Glutamatergic neuron (in vitro differentiated cells): ENCODE measurements at places on chromosomes 11 and 22. TPM values are rescaled to one million over a fixed set of nuclear protein-coding genes. Genes with fewer than 3 reads are reported as not detected.

DNA sequence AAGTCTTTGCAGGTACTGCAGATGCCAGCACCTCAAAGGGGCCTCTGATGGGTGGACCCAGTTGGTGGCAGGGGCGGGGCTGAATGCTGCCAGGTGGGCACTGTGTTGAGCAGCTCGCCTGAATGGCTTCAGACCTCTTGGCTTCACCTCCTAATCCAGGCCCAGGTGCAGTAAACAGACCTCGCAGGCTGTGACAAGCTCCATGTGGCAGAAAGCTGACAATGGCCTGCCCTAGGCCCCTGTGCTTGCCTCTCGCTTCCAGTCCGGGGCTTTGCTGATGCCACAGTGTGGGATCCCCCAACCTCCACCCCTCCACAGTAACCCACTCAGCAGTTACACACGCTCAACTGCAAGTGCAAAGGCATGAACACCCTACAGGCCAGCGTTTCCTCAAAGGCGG lies 9.4 kb downstream of the IGLL1 start:
- no peak for DNase-seq
- H3K27ac ChIP-seq = no peak overlapping the region

DNA sequence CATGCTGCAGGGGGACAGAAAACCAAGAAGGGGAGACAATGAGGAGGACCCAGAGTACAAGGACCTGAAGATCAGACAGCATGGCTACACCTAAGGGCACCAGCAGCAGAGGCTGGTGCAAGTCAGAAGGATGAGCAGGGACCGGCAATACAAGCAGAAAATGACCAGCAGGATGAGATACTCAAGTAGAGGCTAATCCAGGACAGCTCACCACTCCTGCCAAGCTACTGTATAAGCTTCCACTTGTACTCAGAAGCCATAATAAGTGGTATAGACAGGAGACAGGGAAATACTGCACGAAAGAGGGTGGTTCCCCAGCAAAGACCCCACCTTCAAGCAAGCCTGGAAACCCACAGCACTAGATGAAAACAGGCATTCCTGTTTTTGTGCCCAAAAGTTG lies 138.7 kb upstream of the ZC3H12C start:
- H3K27me3 ChIP-seq = no peaks in the 10 kb centered on the region
- H3K4me1 ChIP-seq = peaks cover 6% of the 10 kb centered on the region
- no peak overlapping the region for H3K4me3 ChIP-seq
- no peak overlapping the region for H3K27ac ChIP-seq
- H3K36me3 ChIP-seq = no peaks in the 10 kb centered on the region

- peaks cover 3% of the 10 kb centered on the region for H3K27me3 ChIP-seq
- H3K4me3 ChIP-seq = peak overlapping the region; percentile 53
- peaks cover 41% of the 10 kb centered on the region for H3K4me1 ChIP-seq
- H3K36me3 ChIP-seq = no peaks in the 10 kb centered on the region
- peak; percentile 63 for DNase-seq
These were observed 391.5 kb downstream of the CADM1 start for GRCh38 chr11:115112754-115113153.

UPK2 gene
- total RNA-seq = not detected

- H3K27me3 ChIP-seq = peaks cover 2% of the 10 kb centered on the region
- no peaks in the 10 kb centered on the region for H3K36me3 ChIP-seq
- no peak overlapping the region for H3K4me3 ChIP-seq
- no peak overlapping the region for H3K27ac ChIP-seq
- no peak for DNase-seq
These were observed 11.6 kb downstream of the TCIRG1 start for GRCh38 chr11:68050371-68050841.

GRCh38 chr22:10741210-10741609 lies 4786.8 kb upstream of the OR11H1 start:
- H3K4me3 ChIP-seq = no peak overlapping the region
- no peak overlapping the region for H3K27ac ChIP-seq
- no peak for DNase-seq
- H3K4me1 ChIP-seq = no peaks in the 10 kb centered on the region
- H3K27me3 ChIP-seq = peaks cover 9% of the 10 kb centered on the region

DNA sequence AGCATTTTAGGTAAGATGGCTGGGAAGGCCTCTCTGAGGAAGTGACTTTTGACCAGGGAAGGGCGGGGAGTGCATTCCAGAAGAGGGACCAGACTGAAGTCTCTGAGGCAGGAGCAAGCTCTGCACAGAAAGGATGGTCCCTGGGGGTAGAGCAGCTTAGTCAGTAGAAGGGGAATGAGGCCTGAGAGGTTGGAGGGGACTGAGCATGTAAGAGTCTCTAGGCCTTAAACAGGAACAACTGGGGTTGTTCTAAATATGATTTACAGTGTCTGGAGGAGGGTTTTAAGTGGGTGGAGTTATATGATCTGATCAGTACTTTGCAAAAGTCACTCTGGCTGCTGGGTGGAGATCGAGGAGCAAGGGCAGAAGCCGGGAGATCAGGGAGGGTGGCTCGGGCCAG lies 31.7 kb upstream of the TEF start:
- DNase-seq = no peak
- no peaks in the 10 kb centered on the region for H3K27me3 ChIP-seq
- H3K4me3 ChIP-seq = no peak overlapping the region
- peaks cover 7% of the 10 kb centered on the region for H3K36me3 ChIP-seq

PTPRCAP gene
- total RNA-seq = 2.1 TPM

DNA sequence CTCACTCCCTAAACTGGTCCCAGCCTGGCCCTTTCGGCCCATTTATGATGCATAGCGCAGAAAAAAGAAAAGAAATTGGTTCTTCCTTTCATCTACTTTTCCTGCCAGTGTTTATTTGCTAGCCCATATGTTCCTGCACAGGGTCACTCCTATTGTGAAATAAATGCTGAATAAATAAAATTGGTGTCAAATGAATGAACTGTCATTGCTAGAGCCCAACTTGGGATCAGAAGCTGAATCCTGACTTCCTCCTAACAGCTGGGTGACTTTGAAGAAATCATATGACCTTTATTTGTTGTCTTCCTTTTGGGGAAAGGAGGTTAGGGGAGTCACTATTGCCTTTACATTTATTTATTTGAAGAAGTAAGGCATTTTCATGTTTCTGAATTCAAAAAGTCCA lies 92.0 kb downstream of the PRR5L start:
- H3K27me3 ChIP-seq = peaks cover 2% of the 10 kb centered on the region
- H3K36me3 ChIP-seq = no peaks in the 10 kb centered on the region
- H3K27ac ChIP-seq = no peak overlapping the region
- no peak overlapping the region for H3K4me3 ChIP-seq

FAM227A gene
- 6.3 TPM for total RNA-seq

OR10V1 gene
- total RNA-seq = not detected

TMEM258 gene
- 82.7 TPM for total RNA-seq

LRP4 gene
- 25.0 TPM for total RNA-seq

GRCh38 chr11:15955595-15955994 lies 400.8 kb downstream of the SOX6 start:
- no peak for DNase-seq
- H3K27me3 ChIP-seq = no peaks in the 10 kb centered on the region
- H3K36me3 ChIP-seq = no peaks in the 10 kb centered on the region

DTX4 gene
- 4.1 TPM for total RNA-seq

- no peak overlapping the region for H3K27ac ChIP-seq
- DNase-seq = no peak
- H3K36me3 ChIP-seq = no peaks in the 10 kb centered on the region
These were observed 20.2 kb downstream of the MS4A6E start for GRCh38 chr11:60347084-60347797.

- H3K36me3 ChIP-seq = no peaks in the 10 kb centered on the region
- no peak for DNase-seq
- no peak overlapping the region for H3K4me3 ChIP-seq
- no peaks in the 10 kb centered on the region for H3K27me3 ChIP-seq
- no peaks in the 10 kb centered on the region for H3K4me1 ChIP-seq
These were observed 39.0 kb downstream of the CSNK2A3 start for GRCh38 chr11:11313902-11314692.

DNA sequence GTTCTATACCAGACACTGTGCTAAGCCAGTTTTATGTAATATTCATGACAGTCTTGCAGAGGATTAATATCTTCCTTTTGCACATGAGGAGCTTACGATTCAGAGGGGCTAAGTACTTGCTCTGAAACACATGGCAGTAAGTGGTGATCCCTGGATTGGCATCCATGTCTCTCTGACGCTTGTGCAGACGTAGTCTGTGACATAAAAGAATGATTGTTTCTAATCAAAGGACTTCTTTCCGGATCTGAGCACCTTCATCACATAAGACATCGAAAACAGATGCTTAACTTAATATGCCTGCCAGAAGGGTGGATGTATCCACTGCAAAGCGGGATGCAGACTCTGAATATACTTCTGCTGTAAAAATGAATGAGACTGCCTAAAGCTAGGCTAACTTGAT lies 74.8 kb downstream of the ARHGAP42 start:
- H3K36me3 ChIP-seq = no peaks in the 10 kb centered on the region
- H3K4me3 ChIP-seq = no peak overlapping the region
- no peak overlapping the region for H3K27ac ChIP-seq
- no peak for DNase-seq
- H3K27me3 ChIP-seq = peaks cover 6% of the 10 kb centered on the region

GRCh38 chr22:39233710-39234471 lies 10.9 kb downstream of the PDGFB start:
- peak; percentile 48 for DNase-seq
- H3K4me1 ChIP-seq = peaks cover 10% of the 10 kb centered on the region
- no peaks in the 10 kb centered on the region for H3K36me3 ChIP-seq
- H3K27me3 ChIP-seq = peaks cover 1% of the 10 kb centered on the region

RPS6KA4 gene
- 3.2 TPM for total RNA-seq

GRCh38 chr22:37970864-37971263 lies 13.5 kb downstream of the SOX10 start:
- no peaks in the 10 kb centered on the region for H3K27me3 ChIP-seq
- H3K4me1 ChIP-seq = peaks cover 7% of the 10 kb centered on the region
- DNase-seq = no peak
- no peak overlapping the region for H3K4me3 ChIP-seq

KCNK4 gene
- total RNA-seq = 0.47 TPM

CDCA5 gene
- total RNA-seq = 7.7 TPM

CECR2 gene
- 178 TPM for total RNA-seq

ARVCF gene
- 119 TPM for total RNA-seq

GAS2L1 gene
- 10.3 TPM for total RNA-seq

DNA sequence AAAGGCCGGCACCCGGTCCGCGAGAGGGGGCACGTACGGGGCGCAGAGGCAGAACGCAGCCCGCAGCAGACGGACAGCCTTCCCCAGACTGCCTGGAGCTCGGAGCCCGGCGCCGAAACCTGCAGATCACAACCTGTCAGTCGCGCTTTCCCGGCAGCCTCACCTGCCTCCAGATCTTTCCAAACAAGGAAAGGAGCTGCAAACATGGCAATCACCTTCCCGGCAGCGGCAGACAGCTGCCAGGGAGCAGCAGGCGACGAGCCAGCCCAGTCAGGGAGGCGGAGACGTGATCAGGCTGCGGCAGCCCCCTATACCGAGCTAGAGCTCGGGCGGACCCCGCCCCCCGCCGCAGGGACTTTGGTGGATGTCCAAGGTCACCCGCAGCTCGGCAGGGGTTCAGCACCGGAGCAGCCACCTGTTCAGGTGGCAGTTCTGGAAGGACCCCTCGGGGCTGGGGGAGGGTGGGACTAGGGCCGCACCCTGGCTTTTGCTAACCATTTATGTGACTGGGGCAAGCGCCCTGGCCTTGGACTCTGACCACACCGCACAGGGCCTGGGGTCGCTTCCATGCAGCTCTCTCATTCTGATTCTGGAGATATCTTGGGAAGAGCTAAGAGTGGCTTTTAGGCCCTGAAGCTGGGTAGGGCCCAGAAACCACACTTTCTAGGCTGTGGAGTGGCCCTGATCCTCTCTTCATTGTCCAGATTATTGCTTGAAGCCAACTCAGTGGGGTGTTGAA lies 143.8 kb downstream of the NECTIN1 start:
- DNase-seq = peak; percentile 59
- peak overlapping the region; percentile 85 for H3K4me3 ChIP-seq
- no peaks in the 10 kb centered on the region for H3K36me3 ChIP-seq
- H3K4me1 ChIP-seq = no peaks in the 10 kb centered on the region
- H3K27ac ChIP-seq = no peak overlapping the region

DNA sequence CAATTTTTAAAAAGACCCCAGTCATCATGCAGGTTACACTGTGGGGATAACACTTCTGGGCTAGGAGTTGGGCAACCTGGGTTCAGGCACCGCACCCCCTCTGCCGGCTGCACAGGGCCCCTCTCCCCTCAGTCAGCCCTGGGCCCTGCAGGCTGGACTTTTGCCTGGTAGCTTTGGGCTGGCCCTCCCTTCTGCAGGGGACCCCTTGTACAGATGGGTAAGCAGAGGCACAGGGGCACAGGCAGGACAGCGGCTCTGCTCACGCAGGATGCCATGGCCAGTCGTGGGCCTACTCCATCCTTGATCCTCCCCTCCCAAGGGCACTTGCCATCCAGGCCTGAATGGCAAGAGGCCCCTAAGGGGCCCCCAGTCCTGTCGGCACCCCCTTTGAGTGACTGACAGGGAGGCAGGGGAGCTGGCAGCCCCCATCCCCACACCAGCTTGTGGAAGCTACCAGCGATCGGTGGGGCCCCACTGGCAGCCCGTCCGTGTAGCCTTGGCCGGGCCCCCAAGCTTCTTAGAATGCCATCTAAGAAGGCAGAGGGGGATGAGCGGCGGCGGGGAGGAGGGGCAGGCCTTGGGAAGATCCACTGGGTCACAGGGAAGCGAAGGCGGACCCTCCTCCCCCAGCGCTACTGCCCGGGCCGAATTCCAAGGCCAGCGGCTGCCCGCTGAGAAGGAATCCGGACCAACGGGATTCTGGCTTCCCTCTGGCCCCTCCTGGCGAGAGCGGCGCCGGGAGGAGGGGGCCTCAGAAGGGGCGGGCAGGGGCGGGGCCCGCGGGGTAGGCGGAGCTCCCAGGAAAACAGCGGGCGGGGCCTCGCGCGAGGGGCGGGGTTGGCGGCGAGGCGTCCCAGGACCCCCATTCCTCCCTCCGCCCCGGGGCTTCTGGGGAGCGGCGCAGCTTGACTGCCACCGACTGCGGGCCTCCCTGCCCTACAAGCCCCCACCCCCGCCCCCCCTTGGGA lies 6.8 kb upstream of the CHKA start:
- no peak overlapping the region for H3K27ac ChIP-seq
- peaks cover 12% of the 10 kb centered on the region for H3K27me3 ChIP-seq
- DNase-seq = peak; percentile 66
- H3K36me3 ChIP-seq = peaks cover 20% of the 10 kb centered on the region

DNA sequence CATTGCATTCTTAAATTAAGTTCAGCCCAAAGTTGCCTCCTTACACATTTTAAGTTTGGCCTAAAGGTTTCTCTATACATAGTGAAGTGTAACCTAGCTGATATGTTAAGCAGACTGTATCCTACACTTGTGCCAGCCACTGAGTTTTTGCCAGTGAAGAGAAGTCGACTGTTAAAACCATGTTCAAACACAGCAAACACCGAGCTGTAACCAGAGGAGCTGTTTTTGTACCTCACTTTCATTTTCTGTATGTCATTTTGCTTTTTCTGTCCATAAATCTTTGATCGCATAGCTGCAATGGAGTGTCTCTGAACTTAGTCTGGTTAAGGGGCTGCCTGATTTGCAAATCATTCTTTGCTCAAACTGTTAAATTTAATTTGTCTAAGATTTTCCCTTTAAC lies 403.7 kb downstream of the LUZP2 start:
- H3K36me3 ChIP-seq = no peaks in the 10 kb centered on the region
- no peak for DNase-seq
- no peak overlapping the region for H3K4me3 ChIP-seq
- H3K27ac ChIP-seq = no peak overlapping the region
- H3K27me3 ChIP-seq = no peaks in the 10 kb centered on the region
- H3K4me1 ChIP-seq = no peaks in the 10 kb centered on the region

STK33 gene
- 8.5 TPM for total RNA-seq

GRCh38 chr11:7281809-7282208 lies 30.1 kb downstream of the SYT9 start:
- peaks cover 12% of the 10 kb centered on the region for H3K36me3 ChIP-seq
- no peaks in the 10 kb centered on the region for H3K4me1 ChIP-seq
- H3K4me3 ChIP-seq = no peak overlapping the region
- DNase-seq = no peak
- peaks cover 2% of the 10 kb centered on the region for H3K27me3 ChIP-seq

ANGPTL5 gene
- not detected for total RNA-seq
